Ureter (tissue), 1 donor: ENCODE measurements at places on chromosomes 1 and 21. TPM values are rescaled to one million over a fixed set of nuclear protein-coding genes. Genes with fewer than 3 reads are reported as not detected.

CA6 gene
- not detected for total RNA-seq

PFKL gene
- 163 TPM for total RNA-seq

KIAA1614 gene
- total RNA-seq, result 5.6 TPM

OR2L5 gene
- total RNA-seq, result not detected

SLC44A3 gene
- 72.1 TPM for total RNA-seq

TSTD1 gene
- 79.8 TPM for total RNA-seq

RGS13 gene
- total RNA-seq, result 0.62 TPM

YIPF1 gene
- 30.1 TPM for total RNA-seq

NES gene
- total RNA-seq, result 42.4 TPM

AK4 gene
- 51.9 TPM for total RNA-seq

GRCh38 chr1:12434174-12434573 is 183.8 kb downstream of the DHRS3 start:
- DNase-seq, result no peak

GRCh38 chr1:20484519-20485462 is 1.2 kb downstream of the CAMK2N1 start:
- DNase-seq, result no peak

GRCh38 chr1:234726359-234726943 is 116.5 kb upstream of the IRF2BP2 start:
- no peak for DNase-seq

GRCh38 chr1:240616018-240616417 is 4.1 kb upstream of the GREM2 start:
- no peak for DNase-seq

GRCh38 chr1:166544036-166544435 is 295.2 kb upstream of the POGK start:
- DNase-seq, result no peak

- DNase-seq, result no peak
These were observed 10.5 kb downstream of the ZMYM4 start for GRCh38 chr1:35278886-35279554.

DNA sequence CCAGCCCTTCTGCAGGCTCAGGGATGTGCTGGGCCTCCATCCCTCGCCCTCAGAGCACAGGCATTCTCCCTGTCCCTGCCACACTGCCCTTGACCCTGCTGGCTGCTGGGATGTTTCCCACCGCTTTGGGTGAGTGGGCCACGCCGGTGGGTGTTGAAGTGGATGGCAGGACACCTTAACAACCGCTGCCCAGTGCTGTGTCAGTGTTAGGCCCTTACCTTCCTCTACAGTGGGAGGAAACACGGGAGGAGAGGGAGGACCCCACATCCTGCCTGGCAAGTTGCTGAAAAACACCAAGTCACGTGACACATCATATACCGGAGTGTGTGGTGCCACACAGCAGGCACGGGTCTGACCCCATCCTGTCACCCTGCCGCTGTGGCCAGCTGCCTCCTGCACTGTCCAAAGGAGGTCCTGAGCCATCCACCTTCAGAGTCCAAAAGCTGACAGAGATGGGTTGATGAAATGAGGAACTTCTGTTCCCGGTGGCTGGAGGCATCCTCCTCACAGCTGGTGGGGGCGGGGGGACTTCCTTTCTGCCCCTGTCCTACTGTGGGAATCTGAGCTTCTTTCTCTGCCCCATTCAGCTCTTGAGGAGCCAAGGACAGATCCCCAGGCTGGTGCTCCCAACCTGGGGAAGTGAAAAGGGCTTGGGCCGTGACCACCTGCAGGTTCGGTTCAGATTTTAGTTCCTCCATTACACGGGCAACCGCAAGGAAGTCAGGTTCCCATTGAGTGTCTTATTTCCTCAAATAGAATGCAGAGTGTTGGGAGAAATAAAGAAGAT is 3.2 kb upstream of the THEMIS2 start:
- DNase-seq, result no peak

DNA sequence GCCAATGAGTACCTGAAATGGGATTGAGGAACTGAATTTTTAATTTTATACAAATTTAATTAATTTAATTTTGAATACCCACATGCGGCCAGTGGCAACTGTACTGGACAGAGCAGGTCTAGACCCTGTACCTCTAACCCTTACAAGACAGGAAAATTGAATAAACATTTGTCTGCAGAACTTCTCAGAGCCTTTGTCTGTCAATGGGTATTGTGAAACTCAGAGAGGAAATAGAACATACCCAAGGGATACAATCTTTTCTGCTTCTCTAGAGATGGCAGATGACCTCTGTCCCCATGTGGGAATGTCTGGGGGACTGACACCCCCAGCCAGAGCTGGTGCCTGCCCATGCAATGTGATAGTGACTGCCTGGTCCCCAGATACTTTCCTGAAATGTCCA is 220.6 kb downstream of the TM2D1 start:
- DNase-seq, result no peak

DNA sequence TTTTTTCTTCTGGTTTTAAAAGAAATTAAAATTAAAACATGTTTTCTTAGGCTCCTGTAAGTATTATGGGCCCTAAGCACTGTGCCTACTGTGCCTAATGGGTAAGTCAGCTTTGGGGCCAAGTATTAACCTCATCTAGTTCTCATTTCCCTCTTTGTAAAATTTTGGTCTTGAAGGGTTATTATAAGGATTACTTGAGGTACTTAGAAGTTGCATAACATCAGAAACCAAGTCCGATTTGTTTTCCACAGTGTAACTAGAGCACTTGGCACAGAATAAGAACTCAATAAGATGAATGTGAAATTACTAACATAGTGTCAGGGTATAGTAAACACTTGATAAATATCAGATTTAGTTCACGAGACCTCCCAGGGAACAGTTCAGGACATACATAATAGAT is 16.4 kb upstream of the OSBPL9 start:
- no peak for DNase-seq

DNA sequence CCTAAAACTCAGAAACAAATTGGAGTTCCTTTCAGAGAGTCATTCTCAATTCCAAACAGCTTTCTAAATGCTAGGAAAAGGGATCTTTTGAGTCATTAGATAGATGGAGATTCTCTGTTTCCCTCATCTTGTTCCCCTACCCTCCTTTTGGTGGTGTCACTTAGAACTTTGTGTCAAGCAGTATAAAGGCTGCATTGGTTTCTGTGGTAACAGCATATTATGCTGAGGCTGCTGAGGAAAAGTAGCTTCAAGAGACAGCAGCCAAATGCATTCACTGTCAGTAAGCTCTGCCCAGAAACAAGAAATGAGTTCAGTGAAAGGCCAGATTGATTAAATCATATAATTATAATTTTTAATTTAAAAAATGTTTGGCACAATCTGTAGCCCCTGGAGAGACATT is 144.1 kb downstream of the LRRC40 start:
- DNase-seq, result no peak

- DNase-seq, result peak; percentile 50
These were observed 5.3 kb downstream of the DSCAM start for GRCh38 chr21:40841524-40842196.

DNA sequence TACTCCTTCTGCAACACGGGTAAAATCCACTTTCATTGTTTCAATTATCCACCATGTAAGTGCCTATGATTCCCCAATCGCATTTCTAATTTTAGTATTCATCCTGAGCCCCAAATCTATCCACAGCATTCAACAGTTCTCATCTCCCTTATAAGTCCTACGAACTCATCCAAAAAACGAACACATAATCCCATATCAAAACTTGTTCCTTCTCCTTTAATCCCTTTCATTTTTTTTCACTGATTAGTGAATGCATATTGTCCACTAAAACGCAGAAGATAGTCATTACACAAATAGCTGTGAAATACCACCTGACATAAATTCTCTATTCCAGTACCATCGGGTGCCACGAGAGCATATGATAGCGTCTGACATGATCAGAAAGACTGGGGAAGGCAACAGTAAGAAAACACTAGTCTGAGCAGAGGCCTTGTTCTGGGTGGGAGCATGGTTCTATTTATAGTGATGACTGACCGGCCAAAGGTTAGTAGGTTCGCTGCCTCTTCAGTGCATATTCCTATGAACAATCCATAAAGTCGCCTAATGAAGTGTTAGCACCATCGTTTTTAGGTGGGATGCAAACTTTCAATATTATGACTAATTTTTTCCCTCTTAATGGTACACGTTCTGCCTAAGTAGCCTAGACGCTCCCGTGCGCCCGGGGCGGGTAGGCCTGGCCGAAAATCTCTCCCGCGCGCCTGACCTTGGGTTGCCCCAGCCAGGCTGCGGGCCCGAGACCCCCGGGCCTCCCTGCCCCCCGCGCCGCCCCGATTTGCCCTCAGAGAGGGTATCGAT is 648 bp downstream of the ATP5PF start:
- no peak for DNase-seq

DNA sequence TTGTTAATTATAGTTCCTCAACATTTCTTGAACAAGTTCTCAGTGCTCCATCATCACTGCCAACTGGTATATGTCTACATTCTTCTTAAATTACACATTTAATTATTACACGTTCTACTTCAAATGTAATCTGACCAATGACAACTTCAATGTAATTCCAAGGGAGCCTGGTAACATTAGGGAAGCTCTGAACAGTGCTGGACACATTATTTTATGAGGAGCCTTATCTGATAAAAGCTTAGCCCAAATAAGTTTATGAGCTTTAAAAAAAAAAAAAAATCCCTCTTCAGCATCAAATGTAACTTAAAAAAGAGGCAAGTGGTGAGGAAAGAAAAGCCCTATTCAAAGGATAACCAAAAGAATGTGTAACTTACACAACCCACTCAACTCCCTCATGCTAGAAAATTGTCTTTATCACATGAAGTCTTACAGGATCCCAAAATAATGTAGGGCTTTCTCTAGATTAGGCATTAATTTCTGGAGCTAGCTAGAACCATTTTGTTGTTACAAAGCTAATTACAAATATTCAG is 35.2 kb upstream of the ABCA4 start:
- no peak for DNase-seq

GRCh38 chr1:107817935-107818334 is 147.0 kb downstream of the VAV3 start:
- DNase-seq, result no peak

GRCh38 chr1:178774263-178774662 is 49.2 kb downstream of the RALGPS2 start:
- DNase-seq, result no peak

DNA sequence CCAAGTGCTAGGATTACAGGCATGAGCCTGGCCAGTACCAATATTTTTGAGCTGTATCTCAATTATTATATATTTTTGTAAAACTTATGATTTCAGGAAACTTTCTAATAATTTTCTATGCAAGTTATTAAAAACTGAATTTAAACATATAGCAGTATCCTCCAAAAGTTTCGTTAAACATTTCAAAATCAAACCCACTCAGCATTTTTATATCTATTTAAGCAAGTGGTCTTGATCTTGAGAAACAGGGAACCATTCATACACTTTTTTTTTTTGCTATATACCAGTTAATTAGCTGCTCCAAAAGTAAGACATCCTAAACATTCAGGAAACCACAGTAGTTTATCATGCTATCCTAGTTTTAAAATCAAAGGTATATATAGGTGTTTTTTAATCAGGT is 22.0 kb downstream of the SHCBP1L start:
- no peak for DNase-seq
